ENCODE measurements at places on chromosomes 13 and 19.
A peak's percentile ranks its signal among the peaks of the same experiment; 100 is the strongest.

DNA sequence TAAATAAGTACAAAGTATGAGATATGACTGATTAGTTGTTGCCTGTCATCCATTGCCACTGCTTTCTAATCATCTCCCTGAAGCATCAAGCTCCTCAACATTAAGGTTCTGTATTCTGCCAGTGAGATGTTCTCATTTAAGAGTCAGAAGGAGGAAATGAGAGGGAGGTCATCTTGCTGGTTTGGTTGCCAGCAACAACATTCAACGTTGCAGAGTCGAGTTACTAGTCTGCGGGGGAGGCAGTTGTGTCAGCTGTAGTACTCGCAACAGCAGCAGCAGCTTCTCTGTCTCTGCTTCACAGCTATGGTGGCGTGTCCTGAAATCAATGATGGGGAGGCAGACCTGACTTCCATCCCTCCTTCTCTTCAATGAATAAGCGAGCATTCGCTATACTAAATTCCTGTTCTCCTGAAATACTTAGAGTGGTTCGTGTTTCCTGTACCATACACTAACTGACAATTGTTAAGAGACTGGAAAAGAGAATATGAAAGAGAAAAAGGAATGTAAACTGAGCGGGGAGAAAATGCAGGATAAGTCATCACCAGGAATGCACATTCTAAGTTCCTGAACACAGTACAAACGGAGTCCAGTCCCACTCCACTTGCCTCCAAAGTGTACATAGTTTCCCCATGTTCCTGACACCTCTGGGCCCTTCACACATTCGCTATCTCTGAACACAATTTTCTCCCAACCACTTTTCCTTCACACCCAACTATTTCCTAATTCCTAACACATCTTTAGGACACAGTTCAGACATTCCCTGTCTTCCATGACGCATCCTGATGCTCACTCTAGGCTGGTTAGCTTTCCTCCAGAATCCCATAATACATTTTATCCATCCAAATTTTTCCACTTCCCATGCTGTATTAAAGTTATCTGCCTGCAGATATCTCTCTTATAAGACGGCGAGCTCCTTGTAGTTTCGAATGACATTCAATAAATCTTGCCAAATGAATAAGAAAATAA lies 263.0 kb downstream of the KLF12 start:
- no peak for DNase-seq

- no peak for DNase-seq
Measured at GRCh38 chr13:36788276-36788675, 30.7 kb upstream of the RFXAP start.

- peak; percentile 65 for DNase-seq
Measured at GRCh38 chr19:40139533-40140287, 49.0 kb upstream of the ZNF780A start.

GRCh38 chr13:94459116-94459515 lies 20.4 kb downstream of the DCT start:
- DNase-seq: no peak

GRCh38 chr13:106138620-106139019 lies 396.8 kb downstream of the EFNB2 start:
- DNase-seq: no peak

- no peak for DNase-seq
Measured at GRCh38 chr19:56917998-56918397, 77.5 kb upstream of the PEG3 start.

GRCh38 chr13:60584976-60585375 lies 188.0 kb downstream of the TDRD3 start:
- DNase-seq: no peak

- DNase-seq: no peak
Measured at GRCh38 chr13:29456419-29456818, 139.1 kb downstream of the SLC7A1 start.

- DNase-seq: no peak
Measured at GRCh38 chr13:79155883-79156282, 250.2 kb downstream of the RBM26 start.

DNA sequence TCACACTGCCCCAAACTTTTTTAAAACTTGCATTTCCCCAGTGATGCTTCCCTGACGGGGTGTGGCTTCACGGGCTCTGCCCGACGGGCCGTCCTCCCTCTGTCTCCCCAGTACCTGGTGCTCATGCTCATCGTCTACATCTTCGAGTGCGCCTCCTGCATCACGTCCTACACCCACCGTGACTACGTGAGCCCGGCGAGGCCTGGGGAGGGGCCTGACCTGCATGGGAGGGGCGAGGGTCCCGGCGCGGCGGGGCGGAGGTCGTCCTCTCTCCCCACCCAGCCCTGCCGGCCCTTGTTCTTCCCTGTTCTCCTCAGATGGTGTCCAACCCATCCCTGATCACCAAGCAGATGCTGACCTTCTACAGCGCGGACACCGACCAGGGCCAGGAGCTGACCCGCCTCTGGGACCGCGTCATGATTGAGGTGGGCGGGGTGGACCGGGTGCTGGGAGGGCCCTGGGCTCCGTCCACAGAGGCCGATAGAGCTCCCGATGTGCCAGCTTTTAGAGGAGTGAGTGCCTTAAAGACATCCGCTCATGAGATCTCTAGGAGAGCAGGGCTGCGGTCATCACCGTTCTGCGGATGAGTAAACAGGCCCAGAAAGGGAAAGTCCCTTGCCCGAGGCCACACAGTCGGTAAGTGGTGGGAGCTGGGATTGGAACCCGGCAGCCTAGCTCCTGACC lies 6.9 kb downstream of the UPK1A start:
- peak; percentile 49 for DNase-seq

DNA sequence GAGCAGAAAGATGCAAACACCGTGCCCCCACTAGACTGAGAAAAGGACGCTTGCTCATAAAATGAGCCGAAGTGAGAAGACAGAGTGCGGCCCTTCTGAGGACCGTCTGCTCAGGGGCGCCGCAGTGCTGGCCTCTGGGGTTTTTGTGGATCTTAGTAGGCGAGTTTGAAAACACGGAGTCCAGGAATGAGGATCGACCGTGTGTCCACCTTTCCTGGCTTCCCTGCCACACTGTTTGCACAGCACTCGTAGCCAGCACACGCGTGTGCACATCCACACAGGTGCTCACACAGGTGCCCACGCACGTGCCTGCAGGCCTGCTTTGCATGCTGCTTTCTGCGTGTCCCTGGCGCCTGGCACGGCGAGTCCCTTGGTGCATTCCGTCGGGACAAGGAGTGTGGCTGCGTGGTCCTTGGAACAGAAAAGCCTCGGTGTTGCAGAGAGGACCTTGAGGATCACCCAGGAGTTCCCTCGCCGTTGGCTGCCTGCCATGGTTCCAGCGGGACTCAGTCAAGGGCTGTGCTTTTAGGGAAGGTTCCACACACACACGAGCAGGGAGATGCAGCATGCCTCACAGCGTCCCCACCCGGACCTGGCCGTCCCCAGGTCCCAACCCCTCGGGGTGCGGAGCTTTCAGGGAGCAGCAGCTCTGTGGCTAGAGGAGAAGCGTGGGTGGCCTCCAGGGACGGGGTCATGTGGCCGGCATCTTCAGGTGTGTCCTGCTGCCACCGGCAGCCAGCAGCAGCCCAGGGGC lies 10.1 kb upstream of the ZNF554 start:
- no peak for DNase-seq

- no peak for DNase-seq
Measured at GRCh38 chr13:101673360-101674105, 221.1 kb downstream of the ITGBL1 start.

DNA sequence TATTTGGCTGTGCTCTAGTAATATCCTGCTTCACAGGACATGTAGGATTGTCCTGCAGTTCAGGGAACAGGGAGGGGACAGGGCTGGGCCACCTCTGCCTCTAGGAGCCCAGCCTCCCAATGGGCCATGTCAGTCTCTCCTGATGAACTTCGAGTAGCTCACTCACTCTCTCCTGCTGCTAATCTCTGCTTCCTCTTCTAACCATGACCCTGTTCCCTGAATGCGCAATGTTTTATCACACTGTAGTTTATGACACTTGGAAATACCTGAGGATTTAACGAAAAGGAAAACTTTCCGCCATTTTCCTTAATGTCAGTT lies 9.2 kb downstream of the PARP4 start:
- DNase-seq: no peak

GRCh38 chr13:91661692-91662490 lies 263.5 kb downstream of the GPC5 start:
- no peak for DNase-seq

All from CD4-positive, alpha-beta T cell treated with Interleukin-12 subunit alpha and Interleukin-12 subunit beta, for 1 hour (primary cell).